ENCODE measurements at places on chromosomes 1 and 21. TPM values are rescaled to one million over a fixed set of nuclear protein-coding genes. Genes with fewer than 3 reads are reported as not detected.

Gene SLFNL1
- total RNA-seq: 1.3 TPM

Gene SEMA6C
- total RNA-seq: 17.5 TPM

Gene TAL1
- total RNA-seq: 0.15 TPM

Gene ARHGEF19
- total RNA-seq: 6.0 TPM

Gene LRRC53
- 0.39 TPM for total RNA-seq

Gene DIO1
- total RNA-seq: 0.31 TPM

Gene GSTM1
- total RNA-seq: 2.6 TPM

Gene RNU1-3
- total RNA-seq: 11,983 TPM

Gene EBNA1BP2
- total RNA-seq: 98.4 TPM

Gene ITGB2
- 0.31 TPM for total RNA-seq

Gene EXO1
- total RNA-seq: 1.3 TPM

Gene GPR61
- total RNA-seq: 2.4 TPM

Gene TMPRSS15
- total RNA-seq: not detected

Gene H6PD
- 13.3 TPM for total RNA-seq

Gene MAN1C1
- 9.3 TPM for total RNA-seq

Gene WNT2B
- 3.4 TPM for total RNA-seq

Gene ATP1A2
- total RNA-seq: 4.0 TPM

Gene CD164L2
- total RNA-seq: 0.60 TPM

Gene MSH4
- 0.21 TPM for total RNA-seq

Data from motor neuron (in vitro differentiated cells).